ENCODE measurements at places on chromosomes 7 and 10.

DNA sequence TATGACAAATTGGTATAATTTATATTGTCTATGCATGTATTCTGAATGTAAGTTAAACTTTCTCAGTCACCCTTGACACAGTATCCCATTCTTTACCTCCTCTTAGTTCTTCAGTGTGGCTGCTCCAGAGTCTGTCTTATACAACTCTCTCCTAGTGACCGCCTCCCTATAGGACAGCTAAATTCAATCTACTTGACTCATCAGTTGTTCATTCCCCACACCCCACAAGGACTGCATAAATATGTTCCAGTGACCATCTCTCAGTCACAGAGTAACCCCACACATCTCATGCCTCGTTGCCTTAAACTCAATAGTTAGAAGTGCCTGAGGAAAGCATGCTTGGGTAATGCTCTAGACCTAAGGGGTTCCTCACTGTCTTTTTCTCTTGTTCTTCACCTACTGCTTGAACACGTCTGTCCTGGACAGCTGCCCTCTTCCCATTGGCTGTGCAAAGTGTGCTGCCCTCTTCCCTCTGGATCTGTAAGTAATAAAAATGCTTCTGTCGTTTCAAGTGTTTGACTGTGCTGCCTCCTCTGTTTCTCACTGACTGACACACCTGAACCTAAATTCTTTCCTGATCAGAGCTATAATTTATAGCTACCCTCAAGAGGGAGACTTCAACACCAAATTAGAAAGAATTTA is 494.6 kb upstream of the GRM3 start:
- no peak for DNase-seq

DNA sequence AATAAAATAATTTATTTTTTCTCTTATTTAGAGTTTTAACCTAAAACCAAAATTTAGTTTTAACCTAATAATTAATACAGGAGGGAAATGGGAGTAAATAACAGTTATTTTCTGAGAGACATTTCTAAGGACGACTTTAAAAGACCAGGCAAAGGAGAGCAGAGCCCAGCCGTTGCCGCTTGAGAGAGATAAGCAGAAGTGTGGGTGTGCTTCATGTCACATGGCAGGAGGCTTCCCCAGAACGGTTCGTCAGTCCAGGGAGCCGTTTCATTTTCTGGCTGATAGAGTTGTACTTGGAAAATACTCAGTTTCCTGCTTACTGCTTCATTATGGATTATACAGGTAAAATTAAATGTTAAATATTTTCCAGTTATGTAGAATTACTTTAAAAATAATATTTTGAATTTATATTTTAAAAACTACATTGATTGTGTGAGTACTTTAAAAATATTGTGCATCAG is 61.4 kb downstream of the ST7 start:
- DNase-seq: no peak

- DNase-seq: peak; percentile 3
Observed at GRCh38 chr7:24290004-24290641, 6.1 kb downstream of the NPY start.

DNA sequence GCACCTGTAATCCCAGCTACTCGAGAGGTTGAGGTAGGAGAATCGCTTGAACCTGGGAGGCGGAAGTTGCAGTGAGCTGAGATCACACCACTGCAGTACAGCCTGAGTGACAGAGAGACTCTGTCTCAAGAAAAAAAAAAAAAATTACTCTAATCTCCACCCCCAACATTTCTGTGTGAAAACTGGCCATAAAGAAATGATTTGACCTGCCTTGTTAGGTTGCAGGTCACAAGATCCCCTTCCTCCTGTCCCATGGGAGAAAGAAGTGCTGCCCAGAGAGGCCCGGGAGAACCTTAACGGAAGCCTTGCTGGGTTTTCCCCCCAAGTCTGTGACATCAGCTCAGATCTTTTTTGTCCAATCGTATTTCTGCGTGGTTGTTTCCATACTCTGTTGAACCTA is 8.7 kb upstream of the CALHM1 start:
- DNase-seq: no peak

DNA sequence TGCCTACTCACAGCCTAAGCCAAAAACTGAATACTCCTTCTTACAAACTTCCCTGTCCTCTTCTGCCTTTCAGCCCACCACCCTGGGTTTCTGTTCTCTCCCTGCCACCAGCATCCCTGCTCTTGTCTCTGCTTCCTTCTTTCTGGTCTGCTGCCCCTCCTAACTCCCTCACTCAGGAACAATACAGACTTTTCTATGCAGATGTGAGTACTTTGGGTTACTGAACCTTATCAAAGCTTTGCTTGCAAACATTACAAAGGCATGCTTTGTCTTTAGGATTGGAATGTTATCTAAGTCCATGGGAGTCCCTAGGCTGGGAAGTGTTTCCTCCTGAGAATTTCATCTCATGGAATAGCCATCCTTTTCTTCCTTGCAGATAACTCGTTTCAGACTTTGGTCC is 28.9 kb downstream of the CNNM1 start:
- DNase-seq: no peak

DNA sequence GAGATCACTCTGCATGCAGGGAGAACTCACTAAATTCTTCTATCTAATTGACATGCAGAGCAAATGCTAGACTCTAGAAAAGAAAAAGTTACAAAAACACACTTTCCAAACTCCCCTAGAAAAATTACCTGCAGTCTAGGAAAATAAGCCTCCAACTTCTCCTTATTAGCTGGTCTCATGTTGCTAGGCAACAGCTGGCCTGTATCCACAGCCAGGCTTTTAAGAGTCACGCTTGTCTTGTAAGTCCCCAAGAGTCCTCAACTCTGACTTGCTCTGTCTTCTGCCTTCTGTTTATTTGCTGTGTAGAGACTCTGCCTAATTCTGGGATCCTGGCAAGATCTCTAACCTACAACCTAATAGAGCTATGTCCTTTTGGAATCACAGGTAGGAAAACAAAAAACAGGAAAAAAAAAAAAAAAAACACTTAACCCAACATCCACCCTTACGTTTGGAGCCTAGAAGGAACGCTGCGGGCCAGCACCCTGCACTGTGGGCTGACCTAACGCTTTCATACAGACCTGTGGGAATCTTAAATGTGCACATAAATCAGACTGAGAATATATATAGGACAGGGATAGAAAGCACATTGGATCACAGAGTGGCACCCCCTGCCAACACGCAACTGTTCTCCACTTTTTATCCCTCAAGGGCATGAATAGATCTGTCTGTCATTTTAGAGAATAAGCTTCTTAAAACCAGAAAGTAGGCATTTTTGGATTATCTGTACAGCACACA is 117.0 kb upstream of the PTPRZ1 start:
- no peak for DNase-seq

DNA sequence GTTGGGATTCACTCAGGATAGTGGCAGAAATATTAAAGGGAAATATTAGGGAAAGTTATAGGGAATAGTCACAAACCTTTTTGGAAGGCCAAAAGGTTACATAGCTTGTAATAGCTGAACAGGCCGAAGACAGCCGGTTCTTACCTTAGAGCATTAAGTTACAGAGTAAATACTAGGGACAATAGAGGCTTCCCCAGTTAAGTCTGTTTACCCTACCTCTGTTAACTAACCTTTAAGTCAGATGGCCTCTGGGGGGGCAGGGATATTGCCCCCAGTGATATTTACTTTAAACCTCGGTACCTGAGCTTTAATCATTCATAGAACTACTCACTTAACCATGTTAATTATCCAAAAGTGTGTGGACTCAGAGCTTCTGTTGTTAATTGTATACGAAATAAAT is 7.4 kb downstream of the POLR1F start:
- DNase-seq: no peak

DNA sequence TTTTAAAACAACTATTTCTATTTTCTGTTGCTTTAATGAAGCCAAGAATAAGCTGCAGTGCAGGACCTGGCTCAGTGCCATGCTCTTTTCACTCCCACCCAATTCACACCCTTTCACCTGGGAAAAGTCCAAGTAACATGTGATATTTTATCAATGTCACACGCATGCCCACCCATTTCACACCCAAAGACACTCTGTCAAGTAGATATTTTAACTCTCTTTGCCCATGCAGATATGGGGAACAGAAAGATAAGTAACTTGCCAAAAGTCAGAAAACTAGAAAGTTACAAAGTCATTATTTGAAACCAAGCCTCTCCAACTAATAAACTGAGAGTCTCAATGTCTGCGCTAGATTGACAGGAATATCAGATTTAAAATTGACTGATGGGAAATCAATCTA is 706.7 kb upstream of the PHF14 start:
- no peak for DNase-seq

GRCh38 chr7:28328822-28329660 is 83.3 kb upstream of the CREB5 start:
- no peak for DNase-seq

- no peak for DNase-seq
Observed at GRCh38 chr7:145916776-145917175, 199.8 kb upstream of the CNTNAP2 start.

DNA sequence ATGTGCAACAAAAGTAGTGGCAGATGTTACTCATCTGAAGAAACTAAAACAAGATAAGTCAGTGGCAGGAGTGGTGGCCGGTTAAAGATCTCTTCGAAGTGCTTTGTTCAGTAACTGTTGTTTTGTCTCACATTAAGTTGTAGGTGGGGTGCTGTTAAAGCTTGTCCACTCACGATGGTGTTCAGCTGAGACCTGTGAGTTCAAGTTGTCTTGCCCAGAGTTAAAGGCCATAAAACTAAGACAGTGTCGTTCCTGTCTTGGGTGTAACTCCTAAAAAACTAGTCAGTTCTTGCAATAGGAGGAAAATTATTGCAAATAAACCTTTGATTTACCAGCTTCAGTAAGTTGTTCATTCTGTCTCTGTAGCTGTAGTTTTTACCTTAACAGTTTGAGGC is 857 bp upstream of the FOXP2 start:
- peak; percentile 70 for DNase-seq

DNA sequence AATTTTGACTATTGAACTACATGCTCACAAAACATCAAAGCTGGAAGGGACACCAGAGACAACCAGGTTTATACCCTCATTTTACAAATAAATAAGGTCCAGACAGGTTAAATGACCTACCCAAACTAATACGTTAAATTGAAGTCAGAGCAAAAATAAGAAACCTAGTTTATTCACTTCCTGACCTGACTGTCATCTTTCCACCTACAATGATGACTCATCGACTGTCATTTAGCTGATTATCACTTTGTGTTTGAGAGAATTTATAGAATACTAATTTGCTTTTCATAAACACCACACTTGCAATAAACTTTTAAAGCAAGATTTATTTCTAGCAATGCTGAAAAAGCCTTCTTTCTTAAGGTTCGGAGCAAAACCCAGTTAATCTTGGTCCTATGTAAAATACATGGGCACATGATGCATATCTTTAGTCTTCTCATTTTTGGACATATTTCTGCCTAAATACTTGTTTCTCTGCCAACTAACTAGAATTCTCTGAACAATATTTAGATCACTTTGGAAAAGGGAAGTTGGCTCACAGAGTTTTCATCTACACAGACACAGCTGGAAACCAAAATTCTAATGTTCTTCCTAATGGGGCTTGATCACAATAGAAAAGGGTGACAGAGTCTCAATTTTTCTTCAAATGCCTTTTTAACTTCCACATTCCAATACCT is 16.7 kb upstream of the LRRN3 start:
- DNase-seq: no peak

DNA sequence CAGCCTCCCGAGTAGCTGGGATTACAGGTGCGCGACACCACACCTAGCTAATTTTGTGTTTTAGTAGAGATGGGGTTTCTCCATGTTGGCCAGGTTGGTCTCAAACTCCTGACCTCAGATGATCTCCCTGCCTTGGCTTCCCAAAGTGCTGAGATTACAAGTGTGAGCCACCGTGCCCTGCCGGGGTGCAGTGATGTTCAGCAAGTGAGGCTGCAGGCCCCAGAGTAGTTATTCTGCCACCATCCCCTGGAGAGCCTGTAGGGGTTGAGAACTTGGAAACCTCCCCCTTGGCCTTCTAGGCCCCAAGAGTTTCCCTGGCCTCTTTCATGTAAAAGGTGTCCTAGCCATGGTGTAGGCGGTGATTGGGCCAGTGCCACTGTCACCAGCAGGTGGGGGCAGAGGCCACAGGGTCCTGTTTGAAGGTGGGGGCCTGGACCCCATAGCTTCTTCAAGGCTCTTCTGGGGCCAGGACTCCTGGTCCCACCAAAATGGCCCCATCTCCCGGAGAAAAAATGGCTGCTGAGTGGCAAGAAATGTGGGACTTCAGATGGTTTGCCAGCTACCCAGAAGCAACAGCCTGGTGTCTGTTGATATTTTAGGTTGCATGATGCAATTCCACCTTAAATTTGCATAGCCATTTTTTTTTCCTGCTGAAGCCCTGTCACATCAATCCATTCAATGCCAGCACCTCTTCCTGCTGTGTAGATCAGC is 25.5 kb upstream of the INMT start:
- no peak for DNase-seq

GRCh38 chr10:6013413-6014192 is 36.3 kb upstream of the IL15RA start:
- DNase-seq: no peak

GRCh38 chr7:89283302-89283701 is 487.8 kb upstream of the TEX47 start:
- no peak for DNase-seq

DNA sequence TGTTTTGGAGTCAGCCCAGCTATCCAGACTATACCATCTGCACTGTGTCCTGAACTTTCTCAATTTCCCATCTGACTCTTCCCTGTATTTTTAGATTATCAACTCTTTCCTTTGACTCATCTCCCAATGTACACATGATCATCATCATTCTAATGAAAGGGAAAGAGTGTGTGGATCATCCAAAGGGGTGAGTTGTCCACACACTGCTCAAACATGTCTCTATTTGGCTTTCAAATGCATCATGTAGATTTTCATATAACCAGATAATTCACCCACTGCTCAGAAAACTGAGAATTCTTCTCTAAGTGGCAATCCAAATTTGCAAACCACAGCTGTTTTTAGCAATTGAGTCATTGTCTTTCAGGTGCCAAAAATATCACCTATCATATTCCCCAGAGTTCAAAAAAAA is 190.2 kb upstream of the HPS1 start:
- no peak for DNase-seq

GRCh38 chr7:25886387-25887240 is 265.4 kb upstream of the NFE2L3 start:
- no peak for DNase-seq

DNA sequence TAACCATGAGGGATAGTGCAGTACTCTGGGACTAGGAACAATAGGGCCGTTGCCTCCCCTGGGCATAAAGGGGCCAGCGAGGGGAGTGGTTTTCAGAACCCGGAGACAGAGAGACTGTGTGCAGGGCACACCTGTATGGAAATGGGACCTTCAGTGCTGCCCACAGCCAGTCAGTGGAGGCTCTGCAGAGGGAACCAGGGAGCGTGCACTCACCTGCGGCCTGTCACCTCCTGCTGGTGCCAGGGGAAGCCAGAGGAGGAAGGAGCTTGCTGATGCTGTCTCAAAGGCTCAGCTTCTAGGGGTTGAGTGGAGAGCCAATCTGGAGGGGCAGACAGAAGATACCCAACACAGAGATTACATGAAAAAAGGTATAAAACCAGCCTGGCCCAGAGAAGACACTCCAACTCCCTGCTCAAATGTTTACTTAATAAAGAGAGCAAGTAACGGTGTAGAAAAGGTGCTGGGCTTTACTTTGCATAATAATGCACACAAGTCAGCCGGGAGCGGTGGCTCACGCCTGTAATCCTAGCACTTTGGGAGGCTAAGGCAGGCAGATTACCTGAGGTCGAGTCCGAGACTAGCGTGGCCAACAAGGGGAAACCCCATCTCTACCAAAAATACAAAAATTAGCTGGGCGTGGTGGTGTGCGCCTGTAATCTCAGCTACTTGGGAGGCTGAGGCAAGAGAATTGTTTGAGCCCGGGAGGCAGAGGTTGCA is 35.5 kb upstream of the WAPL start:
- DNase-seq: no peak

Measured in skin of body (tissue), 3 donors.